ENCODE measurements at places on chromosomes 3 and 15.

DNA sequence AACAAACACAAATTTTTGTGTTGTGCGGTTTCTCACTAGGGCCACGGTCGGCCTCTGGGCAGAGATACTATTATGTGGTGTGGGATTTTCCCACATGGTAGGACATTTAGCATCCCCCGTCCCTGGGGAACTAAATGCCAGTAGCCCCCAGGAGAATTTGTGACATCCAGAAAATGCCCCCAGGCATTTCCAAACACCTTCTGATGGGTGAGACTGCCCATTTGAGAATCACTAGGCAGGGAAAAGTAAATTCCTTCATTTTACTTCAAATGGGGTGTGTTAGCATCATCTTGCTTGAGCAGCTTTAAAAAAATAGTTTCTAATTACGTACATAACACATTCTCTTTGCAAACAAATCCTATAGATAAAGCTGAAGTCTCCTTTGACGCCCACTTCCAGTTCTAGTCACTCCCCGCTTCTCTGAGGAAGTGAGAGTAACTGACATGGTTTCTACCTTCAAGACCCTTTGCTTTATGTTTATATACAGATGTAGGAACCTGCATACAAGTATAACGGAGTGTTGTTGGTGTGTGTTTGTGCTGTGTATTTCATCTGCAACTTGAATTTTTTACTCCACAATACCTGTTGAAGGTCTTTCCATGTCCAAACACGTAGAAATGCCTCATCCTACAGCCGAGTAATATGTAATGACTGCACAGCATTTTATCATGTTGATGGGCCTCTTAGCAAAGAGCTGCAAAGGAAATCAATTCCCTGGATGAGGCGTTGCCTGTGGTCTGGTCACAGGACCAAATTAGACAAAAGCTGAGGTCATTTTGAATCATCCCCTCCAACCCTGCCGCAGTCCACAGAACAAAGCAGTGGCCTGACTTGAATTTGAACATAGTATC, 31.4 kb upstream of the ZBTB38 start:
- no peak for DNase-seq

DNA sequence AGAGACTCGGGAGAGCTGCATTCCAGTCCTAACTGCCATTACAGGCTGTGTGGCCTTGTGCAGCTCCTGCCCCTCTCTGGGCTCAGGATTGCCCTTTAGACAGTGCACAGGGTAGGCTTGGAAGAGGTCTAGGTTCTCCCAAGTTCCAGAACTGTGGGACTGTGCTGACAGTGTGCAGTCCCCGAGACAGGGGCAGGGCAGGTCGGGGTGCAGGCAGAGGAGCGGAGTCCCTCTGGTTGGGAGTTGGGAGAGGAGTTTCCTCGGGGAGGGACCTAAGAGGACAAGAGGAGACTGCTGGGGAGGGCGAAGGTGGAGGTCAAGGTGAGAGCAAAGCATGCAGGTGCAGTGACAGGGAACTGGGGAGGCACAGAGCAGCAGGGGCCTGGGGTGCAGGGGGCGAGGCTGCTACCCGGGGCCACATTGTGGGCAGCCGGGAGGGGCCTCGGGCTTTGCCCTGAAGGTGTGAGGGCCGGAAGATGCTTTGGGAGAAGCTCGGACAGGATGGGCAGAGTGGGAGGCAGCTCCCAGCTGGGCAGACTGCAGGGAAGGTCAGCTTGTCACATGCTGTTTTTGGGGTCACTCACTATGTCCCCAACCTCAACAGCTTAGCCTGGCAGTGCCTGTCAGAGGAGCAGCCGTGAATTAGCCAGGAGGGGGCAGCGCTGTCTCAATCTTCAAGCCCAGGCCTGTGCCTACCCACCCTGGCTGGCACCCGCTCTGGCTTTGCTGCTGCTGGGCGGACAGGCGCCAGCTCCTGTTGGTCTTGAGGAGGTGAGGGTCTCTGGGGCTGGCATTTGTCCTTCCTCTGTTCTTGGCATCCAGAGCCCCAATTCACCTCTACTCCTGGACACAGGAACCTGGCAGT, 15.4 kb upstream of the CSPG4 start:
- peak; percentile 71 for DNase-seq

GRCh38 chr3:65020281-65021160, 332.7 kb upstream of the ADAMTS9 start:
- DNase-seq: no peak

GRCh38 chr3:183285318-183285717, 32.3 kb downstream of the B3GNT5 start:
- no peak for DNase-seq

- no peak for DNase-seq
Measured at GRCh38 chr3:33636125-33636850, 81.8 kb downstream of the CLASP2 start.

- DNase-seq: no peak
Measured at GRCh38 chr15:91921188-91921842, 67.8 kb downstream of the SLCO3A1 start.

- DNase-seq: no peak
Measured at GRCh38 chr3:184176377-184177330, 2.0 kb downstream of the AP2M1 start.

- no peak for DNase-seq
Measured at GRCh38 chr3:155876503-155876902, 6.1 kb downstream of the GMPS start.

- DNase-seq: no peak
Measured at GRCh38 chr3:72246685-72247084, 461.7 kb upstream of the PROK2 start.

- no peak for DNase-seq
Measured at GRCh38 chr15:75056036-75056435, 32.6 kb downstream of the PPCDC start.

- no peak for DNase-seq
Measured at GRCh38 chr3:185406121-185406620, 43.2 kb downstream of the MAP3K13 start.

- DNase-seq: no peak
Measured at GRCh38 chr3:24566927-24567326, 72.3 kb upstream of the THRB start.

- DNase-seq: no peak
Measured at GRCh38 chr15:96574782-96575181, 244.3 kb downstream of the NR2F2 start.

GRCh38 chr3:118075873-118076272, 958.8 kb downstream of the IGSF11 start:
- DNase-seq: no peak

GRCh38 chr3:128619146-128619890, 31.3 kb downstream of the RPN1 start:
- DNase-seq: no peak

- DNase-seq: no peak
Measured at GRCh38 chr3:34361921-34362320, 563.5 kb downstream of the PDCD6IP start.

DNA sequence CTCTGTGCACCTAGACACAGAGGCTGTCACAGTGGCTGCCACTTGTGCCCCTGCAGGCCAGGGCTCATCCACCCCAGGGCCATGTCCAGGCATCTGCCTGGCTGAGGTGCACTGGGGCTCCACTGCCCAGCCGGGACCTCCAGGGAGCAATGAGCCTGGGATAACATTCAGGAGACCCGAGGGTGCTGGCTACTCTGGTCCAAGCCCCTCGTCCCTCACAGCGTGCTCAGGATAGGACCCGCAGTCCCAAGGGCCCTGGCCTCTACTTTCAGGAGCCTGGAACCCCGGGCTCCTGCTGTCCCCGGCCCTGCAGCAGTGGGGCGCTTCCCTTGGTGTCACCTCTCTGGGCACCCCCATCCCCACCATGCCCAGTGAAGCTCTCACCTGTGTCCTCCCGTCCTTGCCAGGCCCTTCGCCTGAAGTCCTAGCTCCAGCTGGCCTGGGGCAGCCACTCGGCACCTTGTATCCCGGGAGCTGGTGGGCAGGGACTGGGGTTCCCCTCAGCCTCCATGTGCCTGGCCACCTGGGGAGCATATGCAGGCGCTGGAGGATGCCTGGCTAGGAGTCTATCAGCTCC, 157.8 kb downstream of the NSMCE3 start:
- DNase-seq: no peak

DNA sequence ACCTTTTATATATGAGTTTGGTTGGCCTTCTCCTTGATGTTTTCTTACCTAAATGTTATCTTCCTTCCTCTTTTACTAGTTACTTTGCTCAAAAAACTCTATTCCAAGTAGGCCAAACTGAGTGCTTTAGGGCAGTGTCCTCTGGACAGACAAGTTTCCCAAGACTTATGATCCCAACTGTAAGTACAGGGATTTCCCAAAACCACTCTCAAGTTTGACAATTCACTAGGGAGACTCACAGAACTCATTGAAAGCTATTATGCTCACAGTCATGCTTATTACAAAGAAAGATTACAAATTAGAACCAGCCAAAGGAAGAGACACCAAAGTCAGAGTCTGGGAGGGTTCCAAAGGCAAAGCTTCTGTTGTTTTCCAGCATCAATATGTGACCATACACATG, 534.2 kb upstream of the ALCAM start:
- no peak for DNase-seq

DNA sequence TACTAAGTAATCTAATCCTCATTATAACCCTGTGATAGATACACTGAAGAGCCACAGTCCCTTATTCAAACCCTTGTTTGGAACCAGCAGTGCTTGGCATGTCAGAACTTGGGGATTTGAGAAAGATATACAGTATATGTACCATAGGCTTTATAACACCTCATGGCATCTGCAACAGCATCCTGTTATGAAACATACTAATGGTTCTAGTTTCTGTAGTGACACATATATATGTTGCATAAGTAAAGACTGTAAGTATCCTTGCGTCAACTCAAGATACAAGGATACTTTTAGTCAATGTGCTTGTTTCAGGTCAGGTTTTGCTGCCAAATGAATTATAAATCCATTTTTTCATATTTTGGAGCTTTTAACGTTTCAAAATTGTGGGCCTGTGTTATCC, 58.5 kb downstream of the CCNL1 start:
- DNase-seq: no peak

DNA sequence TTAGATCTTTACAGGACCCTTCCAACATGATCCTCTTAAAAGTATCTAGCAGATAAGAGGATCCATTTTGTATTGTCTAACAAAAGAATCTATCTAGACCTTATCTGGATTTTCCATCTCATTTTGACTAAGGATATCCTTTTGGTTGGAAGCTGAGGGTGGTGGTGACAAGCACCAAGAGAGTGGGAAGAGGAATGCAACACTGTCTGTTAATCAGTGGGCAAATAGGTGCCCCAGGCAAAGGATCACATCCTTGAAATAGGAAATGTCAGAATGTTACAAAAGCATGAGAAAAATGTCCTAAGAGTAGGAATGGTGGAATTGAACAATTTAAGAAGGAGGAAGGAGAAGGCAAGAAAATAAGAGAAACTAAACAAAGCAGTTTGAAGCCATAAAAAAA, 420.7 kb upstream of the CNTN3 start:
- no peak for DNase-seq

DNA sequence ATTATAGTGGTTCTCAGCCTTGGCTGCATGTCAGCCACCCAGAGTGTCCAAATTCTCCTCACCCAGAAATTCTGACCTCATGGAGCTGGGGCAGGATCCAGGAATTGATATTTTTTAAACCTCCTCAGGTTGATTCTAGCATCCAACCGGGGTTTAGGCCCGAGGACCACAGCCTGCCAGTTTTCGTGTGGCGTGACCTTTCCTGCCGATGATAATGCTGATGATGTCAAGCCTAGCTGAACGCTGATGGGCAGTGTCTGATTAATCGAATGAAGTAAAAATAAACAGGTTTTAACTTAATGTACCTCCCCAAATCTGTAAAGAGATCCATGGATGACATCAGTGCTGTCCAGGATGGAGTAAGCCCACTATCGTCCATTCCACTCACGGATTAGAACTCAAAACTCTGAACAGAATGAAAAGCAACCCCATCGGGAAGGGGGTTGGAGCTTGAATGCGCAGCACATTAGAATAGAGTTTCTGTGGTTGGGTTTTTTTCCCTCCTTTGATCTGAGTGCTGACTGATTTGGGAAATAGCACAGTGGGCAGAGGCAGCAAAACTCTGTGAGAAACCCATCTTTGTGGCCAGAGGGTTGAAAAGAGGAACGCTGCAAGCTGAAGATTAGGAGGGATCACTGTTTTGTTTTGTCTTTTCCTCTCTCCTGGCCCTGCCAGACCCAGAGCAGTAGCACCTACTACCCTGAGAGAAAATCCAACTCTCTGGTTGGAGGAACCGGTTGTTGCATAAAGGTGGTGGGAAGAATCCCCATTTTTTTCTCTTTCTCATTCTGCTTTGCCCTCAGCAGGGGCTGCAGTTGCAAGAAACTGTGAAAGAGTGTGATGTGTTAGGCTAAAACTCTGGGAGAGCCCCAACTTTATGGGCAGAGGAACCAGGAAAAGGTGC, 153.9 kb downstream of the APBA2 start:
- DNase-seq: no peak

- DNase-seq: no peak
Measured at GRCh38 chr15:54094661-54095060, 116.4 kb downstream of the UNC13C start.

DNA sequence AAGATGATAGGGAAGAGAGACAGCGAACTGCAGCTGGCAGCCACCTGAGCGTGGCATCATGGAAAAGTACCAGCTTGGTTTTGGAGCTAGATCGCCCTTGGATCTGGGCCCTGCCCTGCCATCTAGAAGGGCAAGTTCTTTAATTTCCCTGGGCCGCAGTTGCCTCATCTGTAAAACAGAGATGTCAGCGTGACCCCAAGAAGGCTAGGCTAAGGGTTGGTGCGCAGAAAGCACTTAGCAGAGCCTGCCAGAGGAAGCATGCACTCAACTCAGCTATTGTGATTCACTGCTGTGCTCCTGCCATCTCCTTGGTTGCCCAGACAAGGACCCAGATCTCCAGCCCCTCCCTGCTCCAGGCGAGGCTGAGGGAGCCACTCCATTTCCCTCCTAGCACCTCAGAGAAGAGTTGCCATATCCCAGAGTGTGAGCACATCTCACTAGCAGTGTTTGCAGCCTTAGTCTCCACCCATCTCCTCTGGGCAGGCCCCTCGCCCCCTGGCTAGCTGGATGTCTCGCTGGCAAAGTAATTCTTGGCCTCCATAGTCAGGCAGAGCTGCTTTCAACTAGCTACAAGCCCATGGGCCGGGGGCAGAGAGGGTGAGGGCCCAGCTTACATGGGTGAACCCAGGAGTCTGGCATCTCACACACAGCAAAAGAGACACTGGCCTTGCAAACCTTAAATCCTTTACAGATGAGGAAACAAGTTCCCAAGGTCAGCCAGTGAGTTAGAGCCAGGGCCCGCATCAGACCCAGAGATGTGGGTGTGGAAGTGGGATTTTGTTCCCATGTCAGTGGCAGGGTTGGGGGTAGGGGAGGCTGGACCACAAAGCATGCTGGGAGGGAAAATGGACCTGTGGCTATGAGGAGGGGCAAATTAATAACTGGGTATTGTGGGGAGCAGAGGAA, 280.7 kb upstream of the TLE3 start:
- no peak for DNase-seq

DNA sequence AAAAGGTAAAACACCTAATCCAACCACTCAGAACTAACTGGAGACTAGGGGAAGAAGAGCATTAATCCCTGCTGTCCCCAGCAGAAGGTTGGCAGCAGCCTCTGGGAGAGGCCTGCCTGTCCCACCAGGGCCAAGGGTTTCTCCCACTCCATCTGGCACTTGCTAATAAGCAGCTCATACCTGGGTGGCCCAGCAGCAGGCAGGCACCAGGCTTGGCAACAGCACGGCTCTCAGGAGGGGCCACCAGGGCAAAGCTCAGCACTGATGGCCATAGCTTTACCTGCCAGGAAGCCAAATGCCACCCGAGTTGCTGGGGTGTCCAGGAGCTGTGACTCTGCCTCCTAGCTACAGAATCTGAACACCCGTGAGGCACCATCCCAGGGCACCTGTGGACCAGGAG, 58.3 kb downstream of the BOC start:
- no peak for DNase-seq

GRCh38 chr15:78625606-78626280, 4.9 kb upstream of the CHRNA3 start:
- DNase-seq: no peak

All from activated CD4-positive, alpha-beta T cell treated with anti-CD3 and anti-CD28 coated beads, Interleukin-2, amount 50 U/mL, for 4 hours (primary cell).